ENCODE measurements at places on chromosomes 4 and X. TPM values are rescaled to one million over a fixed set of nuclear protein-coding genes. Genes with fewer than 3 reads are reported as not detected.

SUPT20HL1 gene
- polyA plus RNA-seq: 0.10 TPM

GRPR gene
- 0.34 TPM for polyA plus RNA-seq

GAGE12H gene
- not detected for polyA plus RNA-seq

CSAG2 gene
- polyA plus RNA-seq: not detected

ERAS gene
- polyA plus RNA-seq: 0.27 TPM

TRIML1 gene
- not detected for polyA plus RNA-seq

NAT8L gene
- polyA plus RNA-seq: 1.2 TPM

TAF7L gene
- polyA plus RNA-seq: 0.18 TPM

SUV39H1 gene
- 4.7 TPM for polyA plus RNA-seq

PDE6B gene
- polyA plus RNA-seq: 27.1 TPM

SMARCA1 gene
- polyA plus RNA-seq: 43.9 TPM

DNA sequence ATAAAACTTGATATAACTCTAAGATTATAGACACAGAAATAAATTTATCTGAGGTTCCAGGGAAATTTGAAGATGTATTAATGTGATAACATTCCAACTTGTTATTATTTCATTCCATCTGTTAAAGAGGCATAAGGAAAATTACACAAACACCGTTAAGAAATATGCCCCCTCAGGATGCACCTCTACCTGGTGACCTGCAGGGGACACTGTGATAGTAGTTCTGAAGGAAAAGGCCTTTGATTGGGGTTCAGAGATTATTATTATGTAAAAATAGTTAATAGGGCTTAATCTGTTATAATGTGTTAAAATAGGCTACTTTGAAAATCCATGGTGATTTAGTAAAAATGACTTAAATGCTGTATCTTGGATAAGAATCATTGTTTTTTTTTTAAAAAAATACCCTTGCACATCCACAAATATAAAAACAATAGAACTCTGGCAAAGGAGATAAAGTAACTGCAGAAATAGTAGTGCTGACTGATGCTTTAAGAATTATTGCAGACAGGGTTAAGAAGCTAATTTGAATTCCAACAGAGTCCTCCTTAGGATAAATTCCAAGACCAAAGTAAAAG lies 6.1 kb upstream of the ABRAXAS1 start:
- DNase-seq: no peak

GRCh38 chr4:152535360-152535902 lies 461 bp downstream of the FBXW7 start:
- DNase-seq: peak; percentile 18

DNA sequence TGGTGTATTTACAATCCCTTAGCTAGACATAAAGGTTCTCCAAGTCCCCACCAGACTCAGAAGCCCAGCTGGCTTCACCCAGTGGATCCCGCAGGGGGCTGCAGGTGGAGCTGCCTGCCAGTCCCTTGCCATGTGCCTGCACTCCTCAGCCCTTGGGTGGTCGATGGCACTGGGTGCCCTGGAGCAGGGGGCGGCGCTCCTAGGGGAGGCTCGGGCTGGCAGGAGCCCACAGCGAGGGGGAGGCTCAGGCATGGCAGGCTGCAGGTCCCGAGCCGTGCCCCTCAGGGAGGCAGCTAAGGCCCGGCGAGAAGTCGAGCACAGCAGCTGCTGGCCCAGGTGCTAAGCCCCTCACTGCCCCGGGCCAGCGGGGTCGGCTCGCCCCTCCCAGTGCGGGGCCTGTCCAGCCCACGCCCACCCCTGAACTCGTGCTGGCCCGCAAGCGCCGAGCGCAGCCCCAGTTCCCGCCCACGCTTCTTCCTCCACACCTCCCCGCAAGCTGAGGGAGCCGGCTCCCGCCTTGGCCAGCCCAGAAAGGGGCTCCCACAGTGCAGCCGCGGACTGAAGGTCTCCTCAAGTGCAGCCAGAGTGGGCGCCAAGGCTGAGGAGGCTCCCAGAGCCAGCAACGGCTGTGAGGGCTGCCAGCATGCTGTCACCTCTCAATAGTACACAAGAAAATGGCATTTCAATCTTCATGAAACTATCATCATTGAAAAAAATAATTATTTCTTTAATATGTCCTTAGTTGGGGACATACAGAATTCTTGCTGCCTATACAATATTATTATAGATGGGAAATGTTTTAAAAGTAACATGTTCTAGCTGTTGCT lies 189.1 kb downstream of the SLC7A11 start:
- no peak for DNase-seq

GRCh38 chr4:121227341-121227792 lies 63.2 kb upstream of the TNIP3 start:
- no peak for DNase-seq

- DNase-seq: no peak
Observed at GRCh38 chr4:55756208-55756607, 63.4 kb upstream of the EXOC1L start.

DNA sequence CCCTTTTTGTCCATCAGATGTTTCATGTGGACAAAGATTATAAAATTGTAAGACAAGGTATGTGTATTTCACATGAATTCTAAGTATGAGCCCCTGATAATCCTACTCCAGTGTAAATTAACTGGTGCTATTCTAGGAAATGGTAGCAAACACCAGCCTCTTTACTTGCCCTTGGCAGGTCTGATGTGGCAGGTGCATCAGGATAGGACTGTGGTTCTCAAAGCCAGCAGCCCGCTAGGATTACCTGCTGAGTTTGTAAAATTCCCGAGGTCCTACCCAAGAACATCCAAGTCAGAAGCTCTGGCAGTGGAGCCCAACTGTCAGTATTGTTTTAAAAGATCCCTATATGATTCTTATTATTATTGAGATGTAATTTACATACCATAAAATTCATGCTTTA lies 174.0 kb upstream of the ANXA3 start:
- no peak for DNase-seq

DNA sequence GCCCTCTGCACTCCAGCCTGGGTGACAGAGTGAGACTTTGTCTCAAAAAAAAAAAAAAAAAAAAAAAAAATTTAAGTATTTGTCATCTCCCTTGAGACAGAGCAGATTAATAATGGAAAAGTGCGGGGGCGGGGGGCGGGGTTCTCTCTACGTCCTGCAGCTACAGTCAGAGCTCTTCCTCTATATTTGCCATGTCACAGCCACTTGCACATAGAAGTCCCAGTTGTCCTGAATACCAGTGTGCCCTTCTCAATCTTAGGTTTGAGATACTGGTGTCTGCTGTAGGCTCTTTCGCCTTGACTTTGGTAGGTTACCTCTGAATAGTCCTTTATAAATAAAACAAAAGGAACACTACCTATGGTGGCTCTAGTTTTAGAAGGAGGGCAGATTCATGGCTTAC lies 237.8 kb upstream of the PGRMC2 start:
- DNase-seq: no peak

GRCh38 chr4:32841217-32841616 lies 2121.0 kb downstream of the PCDH7 start:
- DNase-seq: peak; percentile 5

DNA sequence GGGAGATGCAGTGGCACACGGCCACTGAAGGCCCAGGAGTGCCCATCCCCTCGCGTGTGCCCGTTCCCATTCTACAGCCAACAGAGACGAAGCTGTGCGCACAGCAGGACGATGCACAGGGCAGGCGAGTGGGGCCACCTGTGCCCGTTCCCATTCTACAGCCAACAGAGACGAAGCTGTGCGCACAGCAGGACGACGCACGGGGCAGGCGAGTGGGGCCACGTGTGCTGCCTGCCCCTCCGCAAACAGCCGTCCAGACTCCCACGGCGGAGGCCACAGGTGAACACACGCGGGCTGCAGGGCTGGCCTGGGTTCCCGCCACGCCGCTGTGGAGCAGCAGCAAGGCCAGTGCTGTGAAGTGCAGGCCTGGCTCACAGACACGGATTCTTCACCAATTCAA lies 32.0 kb downstream of the GAK start:
- no peak for DNase-seq

GRCh38 chrX:45622042-45622423 lies 421.4 kb upstream of the DIPK2B start:
- DNase-seq: no peak

GRCh38 chrX:11081511-11081910 lies 29.6 kb upstream of the HCCS start:
- DNase-seq: no peak

- no peak for DNase-seq
Observed at GRCh38 chr4:86043755-86044592, 315.9 kb downstream of the MAPK10 start.

- DNase-seq: no peak
Observed at GRCh38 chrX:133337250-133337649, 78.0 kb downstream of the GPC4 start.

GRCh38 chr4:37968747-37969146 lies 8.5 kb downstream of the PTTG2 start:
- DNase-seq: no peak

DNA sequence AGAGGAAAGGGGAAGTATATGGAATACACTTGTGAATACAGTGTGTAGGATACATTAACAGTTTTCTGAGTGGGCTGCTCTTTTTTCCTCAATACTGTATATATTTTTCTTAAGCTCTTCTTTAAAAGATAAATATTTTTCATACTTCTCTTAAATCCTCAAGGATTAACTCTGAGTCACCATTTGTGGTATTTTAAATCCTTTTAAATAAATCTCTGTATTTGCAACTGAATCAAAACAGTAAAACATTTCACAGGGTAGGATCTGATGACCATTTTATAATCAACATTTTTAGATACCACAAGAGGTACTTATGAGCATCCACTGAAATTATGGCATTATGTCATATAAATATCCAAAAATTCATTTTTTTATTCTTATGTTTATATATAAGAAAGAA lies 87.6 kb downstream of the GAB1 start:
- DNase-seq: no peak

GRCh38 chr4:52423967-52424366 lies 235.1 kb downstream of the USP46 start:
- DNase-seq: no peak

- DNase-seq: no peak
Observed at GRCh38 chr4:47659342-47659741, 174.3 kb downstream of the ATP10D start.

DNA sequence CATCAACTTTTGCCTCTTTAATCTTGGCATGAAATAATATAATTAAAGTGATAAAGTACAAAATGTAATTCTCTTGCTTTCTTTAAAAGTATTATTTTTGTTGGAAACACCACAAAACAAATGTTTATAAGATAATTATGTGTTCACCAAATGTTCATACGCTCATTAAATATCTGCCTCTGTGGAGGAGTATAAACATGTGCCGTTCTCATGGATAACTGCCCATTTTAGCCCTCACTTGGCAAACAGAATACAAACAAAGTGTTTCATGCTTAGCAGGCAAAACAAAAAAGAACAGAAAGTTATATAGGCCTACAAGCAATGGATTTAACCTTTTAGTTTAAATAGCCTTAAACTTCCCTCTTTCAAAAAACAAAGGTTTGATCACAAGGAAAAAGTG lies 800.5 kb upstream of the DIAPH2 start:
- no peak for DNase-seq
